ENCODE measurements at places on chromosomes 7 and 10.

DNA sequence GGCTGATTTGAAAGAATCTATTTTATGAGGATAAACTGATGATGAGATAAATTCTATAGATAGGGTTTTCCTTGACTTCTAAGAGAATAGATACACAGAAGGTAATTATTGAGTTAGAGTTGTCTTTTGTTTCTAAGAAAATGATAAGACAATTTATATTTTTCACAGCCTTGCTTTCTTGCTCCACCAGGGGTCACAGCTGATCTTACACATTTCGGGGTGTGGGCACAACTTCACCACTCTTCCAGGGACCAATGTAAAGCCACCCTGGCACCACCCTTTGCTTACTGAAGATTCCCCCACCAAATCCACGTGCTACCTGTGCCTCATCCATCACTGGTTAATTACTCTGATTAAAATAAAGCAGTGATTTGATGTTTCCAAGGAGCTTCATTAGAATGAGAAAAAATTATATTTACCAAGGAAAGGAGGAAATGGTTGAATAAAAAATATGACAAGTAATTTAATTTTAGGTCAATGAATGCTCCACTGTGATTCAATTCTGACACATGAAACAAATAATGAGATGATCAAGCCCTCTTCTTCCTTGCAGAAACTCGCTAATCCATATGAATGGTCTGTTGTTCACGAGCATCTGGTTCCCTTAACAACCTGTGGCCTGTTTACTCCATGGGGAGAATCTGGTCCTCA is 177.3 kb upstream of the TNS3 start:
- DNase-seq, result peak; percentile 65

GRCh38 chr7:158443688-158444483 is 143.7 kb downstream of the PTPRN2 start:
- DNase-seq, result no peak

DNA sequence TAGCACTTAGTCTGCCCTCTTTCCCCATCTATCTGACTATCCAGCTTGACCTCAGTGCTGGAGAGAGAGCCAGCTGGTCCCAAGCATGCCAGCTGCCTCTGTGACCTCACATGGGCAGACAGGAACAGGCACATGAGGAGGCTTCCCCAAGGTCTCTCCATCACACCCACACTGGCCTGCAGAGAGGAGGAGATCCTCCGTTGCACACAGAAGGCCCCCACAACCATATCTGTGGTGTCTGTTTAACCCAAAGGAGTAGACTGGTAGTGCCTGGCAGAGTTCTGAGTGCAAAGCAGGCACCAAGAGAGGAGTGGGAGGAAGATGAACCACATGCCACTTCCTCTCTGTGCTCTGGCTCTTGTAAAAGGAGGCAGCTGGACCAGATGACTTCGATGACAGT is 4.8 kb upstream of the ANK3 start:
- DNase-seq, result no peak

- DNase-seq, result no peak
Observed at GRCh38 chr7:98808751-98809460, 60.9 kb downstream of the TMEM130 start.

DNA sequence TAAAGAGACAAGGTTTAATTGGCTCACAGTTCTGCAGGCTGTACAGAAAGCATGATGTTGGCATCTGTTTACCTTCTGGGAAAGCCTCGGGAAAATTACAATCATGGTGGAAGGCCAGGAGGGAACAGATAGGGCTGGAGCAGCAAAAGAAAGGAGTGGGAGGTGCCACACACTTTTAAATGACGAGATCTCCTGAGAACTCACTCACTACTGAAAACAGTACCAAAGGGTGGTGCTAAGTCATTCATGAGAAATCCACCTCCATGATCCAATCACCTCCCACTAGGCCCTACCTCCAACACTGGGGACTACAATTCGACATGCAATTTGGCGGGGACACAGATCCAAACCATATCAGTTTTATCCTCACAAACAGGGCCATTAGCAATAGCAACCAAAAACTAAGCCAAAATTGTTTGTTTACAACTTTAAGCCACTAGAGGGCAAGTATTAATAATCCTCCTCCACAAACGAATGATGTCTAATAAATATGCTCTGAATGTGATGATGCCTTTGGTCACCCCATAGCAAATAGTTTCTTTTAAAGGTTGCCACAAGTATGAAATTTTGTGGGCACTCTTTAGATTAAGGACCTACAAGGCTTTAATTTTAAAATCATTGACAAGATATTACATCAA is 129.2 kb upstream of the NRBF2 start:
- DNase-seq, result no peak

DNA sequence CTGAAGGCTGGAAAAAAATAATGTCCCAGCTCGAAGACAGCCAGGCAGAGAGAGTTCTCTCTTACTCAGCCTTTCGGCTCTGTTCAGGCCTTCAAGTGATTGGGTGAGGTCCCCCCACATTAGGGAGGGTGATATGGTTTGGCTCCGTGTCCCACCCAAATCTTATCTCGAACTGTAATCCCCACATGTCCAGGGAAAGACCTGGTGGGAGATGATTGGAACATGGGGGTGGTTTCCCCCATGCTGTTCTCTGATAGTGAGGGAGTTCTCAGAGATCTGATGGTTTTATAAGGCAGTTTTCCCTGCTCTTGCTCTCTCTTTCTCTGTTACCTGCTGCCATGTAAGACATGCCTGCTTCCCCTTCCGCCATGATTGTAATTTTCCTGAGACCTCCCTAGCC is 36.6 kb upstream of the LEP start:
- DNase-seq, result no peak

DNA sequence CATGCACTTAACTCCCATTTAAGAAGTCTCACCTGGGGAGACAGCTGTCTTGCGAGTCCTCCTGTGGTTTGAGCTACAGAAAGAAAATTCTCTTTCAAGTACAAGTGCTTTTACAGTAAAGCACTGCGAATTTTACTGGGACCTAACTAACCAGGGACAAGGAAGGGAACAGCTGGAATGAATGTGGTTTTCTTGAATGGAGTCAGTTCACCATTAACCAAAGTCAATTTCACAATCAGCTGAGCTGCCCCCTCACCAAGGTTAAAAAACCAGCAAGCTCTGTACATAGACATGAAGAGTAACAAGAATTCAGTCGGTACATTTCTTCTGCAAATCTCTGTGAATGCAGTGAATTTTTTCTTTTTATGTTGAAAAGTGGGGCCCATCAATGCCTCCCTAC is 56.3 kb downstream of the GFRA1 start:
- DNase-seq, result no peak

- DNase-seq, result no peak
Observed at GRCh38 chr7:142012825-142013511, 17.3 kb downstream of the MGAM start.

DNA sequence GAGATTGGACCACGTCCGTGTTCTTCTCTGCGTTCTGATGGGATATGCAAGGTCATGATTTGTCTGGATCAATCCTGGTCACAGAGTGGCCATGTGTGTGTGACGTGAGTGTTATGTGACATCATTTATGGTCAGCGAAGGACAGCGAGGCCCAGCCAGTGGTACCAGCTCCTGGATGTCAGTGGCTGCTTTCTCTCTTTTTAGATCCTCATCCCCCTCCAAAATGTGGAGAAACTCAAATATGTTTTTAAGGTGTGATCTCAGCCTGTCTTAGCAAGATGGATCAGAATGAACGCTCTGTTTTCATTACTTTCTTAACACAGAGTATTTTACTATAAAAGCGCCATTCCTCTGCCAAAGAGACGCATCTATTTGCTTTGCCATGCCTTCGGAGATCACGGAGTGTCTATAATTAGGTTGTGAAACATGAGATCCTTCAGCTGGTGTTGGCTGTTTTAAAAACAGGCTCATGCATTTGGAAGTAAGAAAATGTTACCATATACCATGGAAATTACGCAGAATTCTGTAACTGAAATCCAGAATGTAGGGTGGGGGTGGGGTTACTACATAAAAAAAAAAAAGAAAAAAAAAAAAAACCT is 245.5 kb upstream of the TCERG1L start:
- no peak for DNase-seq

GRCh38 chr10:100883312-100883821 is 29.4 kb upstream of the SLF2 start:
- no peak for DNase-seq

DNA sequence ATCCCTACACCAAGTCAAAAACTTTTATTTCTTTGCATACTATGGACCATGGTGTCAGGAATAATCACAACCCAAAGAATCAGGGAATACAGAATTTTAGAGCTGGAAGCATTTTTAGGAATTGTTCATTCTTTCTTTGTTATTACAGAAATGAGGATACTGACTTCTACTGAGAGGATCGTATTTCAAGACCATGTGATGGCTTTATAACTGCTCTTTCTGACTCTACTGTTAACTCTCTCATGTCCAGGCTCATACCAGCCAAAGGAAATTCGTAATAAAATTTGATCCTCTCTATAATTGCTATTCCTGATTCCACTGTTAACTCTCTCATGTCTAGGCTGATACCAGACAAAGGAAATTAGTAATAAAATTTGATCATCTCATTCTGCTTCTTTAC is 1050.9 kb upstream of the C7orf33 start:
- DNase-seq, result no peak

DNA sequence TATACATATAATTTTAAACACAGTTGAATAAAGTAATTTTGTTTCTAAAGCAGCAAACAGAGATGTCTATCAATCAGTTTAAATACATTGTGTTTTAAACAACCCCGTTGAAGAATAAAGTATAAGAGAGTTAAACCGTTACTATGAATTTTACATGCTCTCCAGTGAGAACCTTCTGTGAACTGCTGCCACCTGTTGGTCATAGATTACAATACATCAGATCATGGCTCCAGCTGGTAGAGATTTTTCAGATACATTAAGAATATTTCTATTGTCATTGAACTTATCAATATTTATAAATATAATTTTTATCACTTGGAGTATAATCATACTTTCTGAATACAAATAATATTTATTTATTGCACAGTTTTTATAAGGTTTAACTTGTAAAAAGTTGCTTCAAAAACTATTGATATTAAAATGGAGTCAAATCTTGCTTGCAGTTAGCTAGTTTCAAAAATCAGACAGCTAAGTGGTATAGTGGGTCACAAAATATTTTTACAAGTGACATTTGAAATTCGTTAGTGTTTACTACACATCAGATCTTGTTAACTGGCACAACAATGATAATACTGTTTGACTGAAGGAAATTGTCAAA is 561.2 kb upstream of the PHF14 start:
- no peak for DNase-seq

DNA sequence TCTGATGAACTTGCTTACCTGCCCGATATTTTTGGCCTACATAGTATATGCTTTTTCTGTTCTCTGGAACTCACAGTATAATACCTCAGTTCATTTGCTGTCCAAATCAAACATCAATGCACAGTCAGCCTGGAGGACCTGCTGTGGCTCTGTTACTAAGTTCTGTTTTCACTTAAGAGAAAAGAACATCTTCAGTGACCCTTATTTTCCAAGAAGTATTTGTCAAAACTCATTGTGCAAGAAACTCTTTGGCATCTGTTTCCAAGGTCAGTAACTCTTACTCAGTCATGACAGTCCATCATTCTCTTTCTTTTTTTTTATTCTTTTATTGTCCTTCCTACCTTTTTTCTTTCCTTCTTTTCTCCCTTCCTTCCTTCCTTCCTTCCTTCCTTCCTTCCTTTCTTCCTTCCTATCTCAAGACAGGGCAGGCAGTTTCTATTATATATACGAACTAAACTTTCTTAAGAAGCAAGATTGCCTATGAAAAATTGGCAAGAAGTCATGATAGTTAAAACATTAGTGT is 37.8 kb upstream of the SEM1 start:
- DNase-seq, result no peak

GRCh38 chr10:5560817-5561703 is 36.3 kb downstream of the CALML3 start:
- DNase-seq, result no peak

- DNase-seq, result peak; percentile 39
Observed at GRCh38 chr10:86440874-86441843, 74.6 kb upstream of the GRID1 start.

- peak; percentile 34 for DNase-seq
Observed at GRCh38 chr10:96833220-96834001, 1.3 kb downstream of the LCOR start.

DNA sequence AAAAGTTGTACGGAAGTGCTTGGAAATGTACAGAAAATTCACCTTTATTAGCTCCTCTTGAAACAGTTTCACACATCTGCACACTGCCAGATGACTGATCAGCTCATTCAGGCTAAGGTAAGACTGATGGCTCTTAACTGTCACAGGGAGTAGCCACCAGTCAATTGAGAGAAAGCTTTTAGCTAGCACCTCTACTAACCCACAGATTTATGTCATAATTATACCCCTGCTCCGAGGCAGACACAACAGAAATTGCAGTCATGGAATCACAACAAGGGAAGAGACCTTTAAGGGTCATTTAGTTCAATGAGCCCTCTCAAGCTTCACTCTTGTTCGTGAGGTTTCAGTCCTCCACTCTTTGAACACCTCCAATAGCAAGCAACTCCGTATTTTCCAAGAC is 235.4 kb downstream of the TRIL start:
- DNase-seq, result no peak

DNA sequence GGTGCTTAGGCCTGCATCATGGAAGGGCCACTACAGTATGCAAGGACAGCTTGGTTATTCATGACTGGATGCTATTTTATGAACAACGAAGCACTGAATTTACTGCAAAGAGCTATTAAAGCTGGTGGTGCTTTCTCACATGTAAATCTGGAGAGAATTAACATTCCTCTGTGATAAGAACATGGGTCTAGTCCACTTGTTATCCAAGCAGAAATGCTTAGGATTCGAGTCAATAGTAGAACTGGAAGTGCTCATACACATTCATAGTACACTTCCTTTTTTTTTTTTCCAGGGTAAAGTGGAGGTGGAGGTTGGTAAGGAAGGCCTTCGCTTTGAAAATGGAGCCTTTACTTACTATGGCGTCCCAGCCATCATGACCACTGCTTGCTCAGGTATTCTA is 35.0 kb downstream of the CNNM1 start:
- peak; percentile 84 for DNase-seq

DNA sequence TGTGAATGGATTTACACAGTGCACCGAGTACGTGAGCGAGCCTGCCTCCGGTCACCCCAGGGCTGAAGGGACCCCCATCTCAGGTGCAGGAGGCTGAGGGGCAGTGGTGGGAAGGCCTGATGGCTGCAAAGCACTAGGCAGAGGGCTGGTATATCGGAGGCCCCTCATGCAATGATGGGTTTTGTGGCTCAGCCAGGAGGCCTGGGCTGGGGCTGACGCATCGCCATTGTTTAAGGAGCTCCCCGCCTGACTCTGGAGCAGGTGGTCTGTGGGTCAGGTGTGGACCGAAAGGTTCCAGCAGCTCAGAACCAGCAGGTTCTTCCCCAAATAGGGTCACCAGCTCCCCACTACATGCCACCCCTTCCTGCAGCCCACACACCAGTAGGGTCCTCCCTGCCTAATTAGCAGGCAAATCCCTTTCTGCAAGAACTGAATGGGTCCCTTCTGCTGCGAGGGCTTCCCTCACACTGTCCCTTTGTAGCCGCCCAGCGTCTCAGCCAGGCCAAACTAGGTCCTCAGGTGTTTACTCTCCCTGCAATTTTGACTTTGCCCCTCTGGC is 33.0 kb downstream of the OAT start:
- no peak for DNase-seq

GRCh38 chr10:27369880-27370279 is 129.3 kb upstream of the ACBD5 start:
- no peak for DNase-seq

- no peak for DNase-seq
Observed at GRCh38 chr10:96645191-96645721, 58.4 kb upstream of the TM9SF3 start.

- no peak for DNase-seq
Observed at GRCh38 chr7:368651-369475, 78.9 kb downstream of the FOXL3 start.
